Karpas-422 (cell line): ENCODE measurements at places on chromosomes 1 and 21. TPM values are rescaled to one million over a fixed set of nuclear protein-coding genes. Genes with fewer than 3 reads are reported as not detected.

Gene VHLL
- not detected in 2 replicates for total RNA-seq

DNA sequence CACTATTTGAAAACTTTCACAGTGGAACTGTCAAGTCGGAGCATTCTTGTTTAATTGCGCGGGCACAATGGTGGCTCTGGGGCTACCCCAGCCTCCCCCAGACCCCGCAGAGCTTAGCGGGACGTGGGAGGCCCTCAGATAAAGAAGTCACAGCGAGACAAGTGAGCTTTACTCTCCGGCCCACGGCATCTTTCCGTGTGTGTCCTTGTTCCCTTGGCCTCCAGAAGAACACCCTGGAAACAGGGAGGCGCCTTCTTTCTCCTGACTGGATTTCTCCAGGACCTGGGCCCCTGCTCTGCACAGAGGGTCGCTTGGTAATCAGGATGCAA is 382.8 kb downstream of the RRAGC start:
- DNase-seq: no peak

DNA sequence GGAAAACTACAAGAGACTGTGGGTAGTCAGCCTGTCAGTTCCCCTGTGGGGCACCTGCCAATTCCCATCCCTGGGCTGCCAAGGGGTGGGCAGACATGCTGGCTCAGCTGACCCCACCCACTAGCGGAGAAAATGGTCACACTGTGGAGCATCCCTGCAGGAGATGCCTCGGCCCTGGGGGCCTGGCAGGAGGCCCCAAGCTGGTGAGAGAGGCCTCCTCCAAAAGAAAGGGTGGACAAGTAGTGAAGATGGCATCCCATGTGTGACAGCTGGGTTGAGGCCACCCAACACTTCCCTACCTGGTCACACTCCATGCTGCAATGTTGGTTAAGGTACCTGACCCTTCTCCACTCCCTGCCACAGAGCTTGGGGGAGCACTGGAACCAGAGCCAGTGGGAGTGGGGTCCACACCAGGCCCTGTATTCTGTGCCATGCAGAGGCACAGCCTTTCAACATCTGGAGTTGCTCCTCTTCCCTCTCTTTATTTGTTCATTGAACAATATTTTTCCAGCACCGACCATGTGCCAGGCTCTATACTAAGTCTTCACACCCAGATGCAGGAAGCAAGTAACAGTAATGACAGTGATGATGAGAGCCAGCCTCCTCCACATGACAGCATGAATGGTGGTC is 59.5 kb downstream of the KLHDC7A start:
- no peak for DNase-seq

- no peak for DNase-seq
These were observed 275.7 kb downstream of the MATN1 start for GRCh38 chr1:30447701-30448100.

- no peak for DNase-seq
These were observed 118.2 kb upstream of the ADGRL2 start for GRCh38 chr1:81682490-81682889.

GRCh38 chr1:18861082-18861481 is 1.6 kb upstream of the TAS1R2 start:
- DNase-seq: no peak

Gene CELA2A
- total RNA-seq: not detected in 2 replicates

DNA sequence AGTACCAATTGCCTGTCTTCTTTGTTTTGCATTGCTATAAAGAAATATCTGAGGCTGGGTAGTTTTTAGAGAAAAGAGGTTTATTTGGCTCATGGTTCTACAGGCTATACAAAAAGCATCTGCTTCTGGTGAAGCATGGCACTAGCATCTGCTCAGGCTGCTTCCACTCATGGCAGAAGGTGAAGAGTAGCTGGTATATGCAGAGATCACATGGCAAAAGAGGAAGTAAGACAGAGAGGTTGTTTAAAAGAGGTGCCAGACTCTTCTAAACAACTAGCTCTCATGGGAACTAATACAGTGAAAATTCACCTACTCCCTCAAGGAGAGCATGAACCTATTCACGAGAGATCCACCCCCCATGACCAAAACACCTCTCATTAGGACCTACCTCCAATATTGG is 56.7 kb upstream of the GUCA2B start:
- peak; percentile 49 for DNase-seq

Gene MARK1
- 0.90 and 1.3 TPM in 2 replicates for total RNA-seq

GRCh38 chr1:33970148-33970825 is 106.4 kb downstream of the HMGB4 start:
- DNase-seq: no peak

Gene SERINC2
- total RNA-seq: 2.7 and 3.2 TPM in 2 replicates

DNA sequence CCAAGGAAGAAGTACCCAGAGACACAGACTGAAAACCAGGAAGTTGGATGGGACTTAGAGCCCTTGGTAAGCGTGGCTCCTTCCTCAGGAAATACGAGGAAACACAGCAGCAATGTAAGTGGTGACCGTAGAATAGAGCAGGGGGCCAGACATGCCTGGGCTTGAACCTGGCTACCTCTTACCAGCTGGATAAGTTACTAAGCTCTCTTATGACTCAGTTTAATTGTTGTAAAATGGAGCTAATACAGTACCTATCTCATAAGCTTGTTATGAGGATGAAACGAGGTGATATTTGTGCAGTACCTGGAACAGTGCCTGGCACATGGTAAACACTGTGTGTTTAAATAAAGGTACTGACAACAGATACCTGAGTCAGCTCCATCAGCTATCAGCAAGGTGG is 19.2 kb downstream of the EBNA1BP2 start:
- no peak for DNase-seq

DNA sequence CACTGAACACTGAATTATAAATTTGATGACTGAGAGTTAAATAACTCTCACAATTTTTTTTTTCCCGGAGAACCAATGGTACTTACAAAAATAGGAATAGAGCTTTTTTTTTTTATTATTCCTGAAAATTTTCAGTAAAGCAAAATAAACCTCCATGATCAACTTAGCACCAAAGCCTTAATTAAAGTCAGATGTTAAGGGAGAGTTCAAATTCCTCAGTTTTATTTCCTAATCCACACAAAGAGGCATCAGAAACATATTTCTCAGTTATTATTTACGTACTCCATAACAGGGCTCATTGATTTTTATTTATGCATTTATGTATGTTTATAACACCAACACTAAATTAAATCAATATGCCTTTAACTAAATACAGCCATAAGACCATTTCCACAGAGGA is 55.5 kb downstream of the PLPPR5 start:
- no peak for DNase-seq

Gene EBNA1BP2
- 59.5 and 87.6 TPM in 2 replicates for total RNA-seq

DNA sequence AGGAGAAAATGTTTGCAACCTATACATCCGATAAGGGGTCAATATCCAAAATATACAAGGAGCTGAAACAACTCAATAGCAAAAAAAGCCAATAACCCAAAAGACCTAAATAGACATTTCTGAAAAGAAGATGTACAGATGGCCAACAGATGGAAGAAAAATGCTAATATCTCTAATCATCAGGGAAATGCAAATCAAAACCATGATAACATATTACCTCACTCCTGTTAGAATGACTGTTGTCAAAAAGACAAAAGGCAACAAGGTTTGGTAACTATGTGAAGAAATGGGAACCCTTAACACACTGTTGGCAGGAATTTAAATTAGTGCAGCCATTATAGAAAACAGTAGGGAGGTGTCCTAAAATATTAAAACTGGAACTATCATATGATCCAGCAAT is 74.7 kb downstream of the LEPR start:
- DNase-seq: no peak

GRCh38 chr1:68143633-68144032 is 88.7 kb downstream of the WLS start:
- DNase-seq: no peak

Gene HTR6
- total RNA-seq: not detected in 2 replicates
